Thoracic aorta (tissue), 2 donors: ENCODE measurements at places on chromosomes 16 and 17.

GRCh38 chr17:2076087-2076984, 21.4 kb downstream of the HIC1 start:
- no peak for DNase-seq

DNA sequence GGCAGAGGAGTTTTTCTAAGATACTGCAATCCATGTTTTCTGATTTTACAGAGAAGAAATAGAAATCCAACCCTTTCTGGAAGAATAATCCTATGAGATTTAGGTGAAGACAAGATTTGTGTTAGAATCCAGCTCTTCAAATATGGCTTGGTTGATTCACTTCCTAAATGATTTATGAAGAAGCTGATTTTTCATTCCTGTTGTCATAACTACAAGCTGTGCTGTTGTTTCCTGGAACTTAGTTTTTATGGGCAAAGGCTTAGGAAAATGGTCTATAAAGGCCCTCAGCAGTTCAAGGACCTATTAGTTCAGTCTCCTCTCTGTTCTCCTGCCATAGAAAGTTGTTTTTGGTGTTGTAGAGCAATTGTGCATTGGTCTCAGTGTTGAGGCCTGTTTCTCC, 174.2 kb upstream of the FAM20A start:
- no peak for DNase-seq

DNA sequence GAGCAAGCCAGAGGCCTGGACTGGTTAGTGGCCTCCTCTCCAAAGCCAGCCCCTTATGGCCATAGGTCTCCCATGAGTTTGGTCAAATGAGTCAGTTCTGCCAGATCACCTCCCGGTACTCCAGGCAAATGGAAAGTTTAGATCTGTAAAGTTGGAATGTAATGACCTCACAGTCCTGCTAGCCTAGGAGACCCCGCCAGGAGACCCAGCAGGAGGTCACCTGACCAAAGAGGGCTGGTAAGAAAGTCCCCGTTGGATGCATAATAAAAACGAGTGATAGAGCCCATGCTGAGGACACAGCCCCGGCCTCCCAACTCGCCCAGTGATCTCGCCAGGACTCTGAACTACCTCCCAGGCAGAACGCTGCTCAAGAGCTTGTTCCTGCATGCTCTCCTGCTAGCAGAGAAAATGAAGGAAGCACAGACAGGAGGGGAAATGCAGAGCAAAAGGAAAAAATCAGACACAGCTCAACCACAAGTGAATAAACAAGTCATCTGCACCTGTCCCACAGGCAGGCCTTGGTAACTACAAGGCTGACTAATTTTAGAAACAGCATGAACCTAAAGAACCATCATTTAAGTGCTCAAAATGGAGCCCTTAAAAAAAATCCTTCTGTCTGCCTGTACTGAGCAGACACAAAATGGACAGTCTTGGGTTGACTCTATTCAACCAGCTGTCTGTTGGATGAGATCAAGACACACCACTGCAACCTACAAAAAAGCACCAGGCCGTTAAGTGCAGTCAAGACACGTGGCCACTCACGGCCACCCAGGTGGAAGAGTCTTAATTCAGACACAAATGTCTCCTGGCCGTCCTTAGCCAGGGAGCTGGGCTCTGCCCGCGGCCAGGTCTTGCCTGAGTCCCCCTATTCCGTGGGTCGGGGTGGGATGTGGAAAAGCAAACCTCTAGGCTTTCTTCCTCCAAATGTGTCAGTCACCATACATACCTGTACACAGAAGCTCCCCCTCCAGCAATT, 9.2 kb downstream of the CDIP1 start:
- DNase-seq = no peak

GRCh38 chr17:48749621-48750553, 21.3 kb upstream of the HOXB13 start:
- DNase-seq = no peak

DNA sequence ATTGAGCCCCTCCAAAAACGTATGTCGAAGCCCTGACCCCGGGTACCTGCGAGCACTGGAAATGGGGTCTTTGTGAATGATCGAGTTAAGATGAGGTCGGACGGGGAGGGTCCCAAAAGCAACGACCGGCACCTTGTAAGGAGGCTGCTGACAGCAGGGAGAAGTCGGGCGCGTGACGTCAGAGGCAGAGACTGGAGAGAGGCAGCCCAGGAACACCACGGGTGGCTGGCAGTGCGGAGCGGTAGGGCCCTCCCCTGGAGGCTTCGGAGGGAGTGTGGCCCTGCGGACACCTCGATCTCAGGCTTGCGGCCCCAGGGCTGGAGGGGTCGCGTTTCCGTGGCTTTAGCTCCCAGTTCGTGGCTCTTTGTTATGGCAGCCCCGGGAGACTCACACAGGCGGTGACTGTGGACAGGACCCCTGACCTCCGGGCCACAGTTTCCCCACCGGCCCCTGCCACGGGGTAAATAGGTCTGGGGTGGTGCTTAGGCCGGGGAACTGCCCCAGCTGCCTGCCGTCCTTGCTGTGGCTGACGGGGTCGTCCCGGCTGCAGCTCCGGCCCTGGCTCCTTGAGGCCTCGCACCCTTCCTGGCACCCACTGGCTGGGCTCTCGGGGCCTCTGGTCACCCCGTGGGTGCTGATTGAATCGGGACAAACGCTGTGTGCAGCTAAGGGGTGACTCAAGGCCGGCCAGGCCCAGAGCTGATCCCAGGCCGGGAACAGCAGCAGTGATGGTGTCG, 10.6 kb upstream of the SSTR5 start:
- no peak for DNase-seq

- no peak for DNase-seq
Observed at GRCh38 chr17:56629531-56630075, 36.1 kb downstream of the NOG start.

DNA sequence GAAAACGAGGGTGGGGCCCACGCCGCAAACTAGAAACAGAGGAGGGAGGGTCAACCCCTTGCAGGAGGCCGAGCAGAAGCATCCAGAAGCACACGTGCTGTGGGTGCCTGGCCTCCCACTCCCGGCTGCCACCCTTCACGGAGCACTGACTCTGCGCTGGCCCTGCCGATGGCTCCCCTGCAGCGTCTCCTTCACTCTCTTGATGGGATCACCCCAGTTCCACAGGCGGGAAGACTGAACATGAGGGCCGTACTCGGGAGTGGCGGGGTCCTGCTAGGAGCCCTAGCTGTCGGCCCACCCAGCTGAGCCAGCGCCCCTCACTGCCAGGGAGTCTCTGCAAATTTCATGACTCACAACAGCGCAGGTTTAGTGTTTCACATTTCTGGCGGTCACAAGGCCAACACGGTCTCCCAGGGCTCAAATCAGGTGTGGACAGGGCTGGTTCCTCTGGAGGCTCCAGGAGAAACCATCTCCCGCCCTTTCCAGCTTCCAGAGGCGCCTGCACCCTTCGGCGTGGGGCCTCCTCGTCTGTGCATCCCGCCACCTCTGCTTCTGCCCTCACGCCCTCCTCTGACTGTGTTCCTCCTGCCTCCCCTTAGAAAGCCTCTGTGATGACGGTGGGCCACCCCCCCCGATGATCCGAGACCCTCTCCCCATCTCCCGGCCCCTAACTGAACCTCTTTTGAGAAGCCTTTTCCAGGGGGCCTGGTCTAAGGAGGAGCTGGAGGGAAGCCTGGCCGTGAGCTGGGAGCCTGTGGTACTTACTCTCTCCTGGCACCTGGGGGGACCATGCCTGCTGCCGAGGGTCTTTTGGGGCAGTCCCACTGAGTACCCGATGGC, 2.0 kb downstream of the PTX4 start:
- DNase-seq = no peak

- no peak for DNase-seq
Observed at GRCh38 chr16:85759631-85760419, 8.9 kb upstream of the C16orf74 start.

DNA sequence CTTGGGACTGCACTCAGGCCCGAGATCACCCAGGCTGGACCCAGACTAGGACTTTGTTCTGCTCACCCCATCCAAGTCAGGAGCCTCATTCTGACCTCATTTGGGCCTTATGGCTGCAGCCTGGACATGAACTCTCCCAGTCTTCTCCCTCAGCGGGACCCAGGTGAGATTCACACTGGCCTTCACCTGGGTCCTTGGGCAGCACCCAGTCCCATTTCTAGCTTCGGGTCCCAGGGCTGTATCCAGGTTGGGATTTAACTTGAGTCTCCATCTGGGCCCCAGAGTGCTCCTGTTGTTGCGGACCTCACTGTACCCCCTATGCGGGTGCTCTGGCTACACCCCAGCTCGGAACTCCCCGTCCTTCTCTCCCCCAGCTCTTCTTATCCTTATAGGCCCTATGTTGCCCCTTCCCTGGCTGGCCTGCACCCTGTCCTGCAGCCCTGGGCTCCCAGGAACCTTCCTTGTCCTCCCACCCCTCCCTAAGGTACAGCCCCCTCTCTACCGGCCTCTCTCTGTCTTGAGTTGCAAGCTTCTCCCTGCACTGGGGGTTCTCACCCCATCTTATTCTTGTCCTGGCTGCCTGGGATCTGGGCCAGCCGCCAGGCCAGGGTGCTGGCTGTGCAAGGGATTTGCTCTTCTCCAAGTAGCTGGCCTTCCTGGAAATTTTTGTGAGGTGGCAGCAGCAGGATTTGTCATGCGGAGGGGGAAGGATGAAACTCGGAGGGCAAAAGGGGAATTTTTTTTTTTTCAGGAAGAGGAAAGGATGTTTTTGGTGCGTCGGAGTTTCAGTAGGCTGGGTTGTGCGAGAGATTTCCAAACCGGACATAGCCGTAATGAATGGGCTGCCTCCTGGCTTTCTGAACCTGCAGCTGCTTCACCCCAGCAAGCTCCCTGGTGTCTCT, 904 bp downstream of the MAP2K3 start:
- no peak for DNase-seq

DNA sequence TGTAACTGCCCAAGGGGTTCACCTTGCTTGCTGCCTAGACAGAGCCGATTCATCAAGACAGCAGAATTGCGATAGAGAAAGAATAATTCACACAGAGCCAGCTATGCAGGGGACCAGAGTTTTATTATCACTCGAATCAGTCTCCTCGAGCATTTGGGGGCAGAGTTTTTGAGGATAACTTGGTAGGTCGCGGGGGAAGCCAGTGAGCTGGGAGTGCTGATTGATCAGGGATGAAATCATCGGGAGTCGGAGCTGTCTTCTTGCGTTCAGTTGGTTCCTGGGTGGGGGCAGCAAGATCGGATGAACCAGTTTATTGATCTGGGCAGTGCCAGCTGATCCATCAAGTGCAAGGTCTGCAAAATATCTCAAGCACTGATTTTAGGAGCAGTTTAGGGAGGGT, 9.1 kb downstream of the ITGAM start:
- DNase-seq = no peak

DNA sequence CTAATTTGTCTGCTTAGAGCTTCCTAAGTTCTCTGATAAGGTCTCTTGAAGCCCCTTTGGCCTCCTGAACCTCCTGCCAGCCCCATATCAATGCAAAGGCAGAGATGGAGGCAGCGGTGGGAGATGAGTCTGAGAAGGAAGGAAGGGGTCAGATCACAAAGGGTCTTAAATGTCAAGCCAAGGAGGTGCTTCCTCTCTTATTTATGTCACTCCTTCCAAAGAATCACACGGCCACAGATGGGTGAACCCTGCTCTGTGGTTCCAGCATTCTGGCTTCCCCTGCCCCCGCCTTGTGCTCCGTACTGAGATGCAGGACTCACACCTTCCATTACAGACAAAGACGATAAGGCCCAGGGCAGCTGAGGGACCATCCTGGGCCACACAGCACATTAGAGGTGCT, 96.3 kb downstream of the GSG1L start:
- DNase-seq = no peak

GRCh38 chr17:1604831-1605528, 23.7 kb downstream of the SLC43A2 start:
- DNase-seq = no peak

DNA sequence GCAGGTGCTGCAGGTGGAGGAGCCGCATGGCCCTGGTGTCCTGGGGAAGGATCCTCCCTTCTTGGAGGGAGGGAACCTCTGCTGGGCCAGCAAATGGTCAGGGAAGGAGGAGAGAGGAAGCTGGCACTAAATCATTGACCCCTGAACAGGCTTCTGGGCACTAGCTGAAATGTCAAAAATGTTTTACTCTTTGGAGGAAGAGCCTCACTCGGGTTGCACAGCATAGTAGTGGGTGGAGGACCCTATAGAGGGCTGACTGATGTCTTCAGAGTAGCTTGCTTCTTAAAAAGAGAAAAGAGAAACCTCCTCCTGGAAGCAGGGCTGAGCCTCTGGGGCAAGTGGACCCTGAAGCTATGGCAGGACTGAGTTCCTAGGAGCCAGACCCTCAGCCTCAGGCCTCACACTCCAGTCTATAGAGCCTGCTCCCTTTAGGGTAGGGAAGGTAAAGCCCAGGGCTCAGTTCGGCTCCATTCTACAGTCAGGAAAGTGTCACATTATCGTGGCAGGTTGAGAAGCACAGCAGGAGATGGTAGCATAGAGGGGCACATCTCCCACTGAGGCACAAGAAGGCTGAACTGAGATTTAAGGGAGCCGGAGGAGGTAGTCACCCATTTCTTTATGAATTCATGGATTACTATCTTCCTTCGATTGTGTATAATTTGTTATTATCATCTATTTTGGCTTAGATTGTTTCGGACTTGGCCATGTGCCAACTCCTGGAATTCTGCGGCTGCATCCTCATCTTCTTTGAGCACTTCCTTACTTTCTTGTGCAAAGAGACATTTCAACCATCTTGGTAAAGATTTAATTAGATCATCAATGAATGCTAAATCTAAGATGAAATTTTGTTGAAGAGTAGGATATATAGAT, 7.3 kb upstream of the CUEDC1 start:
- no peak for DNase-seq

DNA sequence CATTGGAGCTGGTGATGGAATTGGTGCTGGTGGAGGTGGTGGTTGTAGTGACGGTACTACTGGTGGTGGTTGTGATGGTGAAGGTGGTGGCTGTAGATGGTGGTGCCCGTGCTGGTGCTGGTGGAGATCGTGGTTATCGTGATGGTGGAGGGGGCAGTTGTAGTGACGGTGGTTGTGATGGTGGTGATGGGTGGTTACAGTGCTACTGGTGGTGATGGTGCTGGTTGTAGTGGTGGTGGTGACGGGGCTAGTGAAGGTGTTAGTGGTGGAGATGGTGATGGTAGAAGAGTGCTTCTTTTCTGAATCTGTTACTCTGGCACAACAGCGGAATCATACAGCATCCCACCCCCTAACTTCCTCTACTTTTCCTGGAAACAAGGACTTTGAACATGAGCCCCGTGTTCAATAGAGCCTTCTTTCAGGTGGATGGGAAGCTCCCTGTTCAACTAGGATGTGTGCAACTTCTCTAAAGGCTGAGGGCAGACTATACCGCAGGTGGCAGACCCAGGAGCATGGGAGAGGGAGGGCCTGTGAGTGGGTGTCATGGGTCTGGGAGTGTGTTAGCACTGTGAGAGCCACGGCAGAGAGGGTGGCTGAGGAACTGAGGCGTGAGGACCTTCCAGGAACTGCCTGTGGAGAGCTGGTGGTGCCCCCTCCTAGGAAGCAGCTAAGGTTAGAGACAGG, 8.2 kb downstream of the TBX21 start:
- DNase-seq = no peak

DNA sequence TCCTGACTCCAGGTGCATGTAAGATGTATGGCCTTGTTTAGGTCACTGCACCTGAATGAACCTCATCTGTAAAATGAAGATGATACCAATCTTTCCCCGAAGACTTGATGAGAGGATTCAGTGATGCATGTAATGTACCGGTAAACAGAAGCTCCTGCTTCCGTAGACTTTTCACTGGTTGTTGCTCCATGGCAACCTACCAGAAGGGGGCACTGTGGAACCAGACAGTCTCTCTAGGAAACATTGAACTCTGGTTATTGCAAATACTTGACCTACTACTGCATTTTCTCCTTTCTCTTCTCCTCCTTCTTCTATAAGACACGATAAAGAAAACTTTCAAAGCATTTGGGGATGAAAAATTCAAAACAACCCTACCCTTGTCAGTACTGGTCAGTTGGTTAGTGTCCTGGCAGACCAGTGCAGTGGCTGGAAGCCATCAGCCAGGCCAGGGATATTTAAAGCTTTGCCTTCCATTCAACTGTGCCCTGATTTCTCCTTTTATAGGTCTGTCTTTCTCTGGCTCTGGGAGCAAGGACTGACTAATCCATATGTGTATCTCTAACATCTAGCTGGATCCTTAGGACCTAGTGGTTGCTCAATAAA, 667.4 kb upstream of the SALL1 start:
- DNase-seq = no peak
